Right lobe of liver (tissue), 6 donors: ENCODE measurements at places on chromosomes 7 and 10. TPM values are rescaled to one million over a fixed set of nuclear protein-coding genes. Genes with fewer than 3 reads are reported as not detected.
A peak's percentile ranks its signal among the peaks of the same experiment; 100 is the strongest.

Gene SLC29A4
- total RNA-seq, result 7.7 TPM

GRCh38 chr7:132349075-132349474, 227.2 kb downstream of the PLXNA4 start:
- no peak overlapping the region for H3K27ac ChIP-seq
- H3K4me1 ChIP-seq, result no peaks in the 10 kb centered on the region
- H3K27me3 ChIP-seq, result no peaks in the 10 kb centered on the region
- no peak for DNase-seq
- no peaks in the 10 kb centered on the region for H3K36me3 ChIP-seq
- no peak overlapping the region for H3K4me3 ChIP-seq

DNA sequence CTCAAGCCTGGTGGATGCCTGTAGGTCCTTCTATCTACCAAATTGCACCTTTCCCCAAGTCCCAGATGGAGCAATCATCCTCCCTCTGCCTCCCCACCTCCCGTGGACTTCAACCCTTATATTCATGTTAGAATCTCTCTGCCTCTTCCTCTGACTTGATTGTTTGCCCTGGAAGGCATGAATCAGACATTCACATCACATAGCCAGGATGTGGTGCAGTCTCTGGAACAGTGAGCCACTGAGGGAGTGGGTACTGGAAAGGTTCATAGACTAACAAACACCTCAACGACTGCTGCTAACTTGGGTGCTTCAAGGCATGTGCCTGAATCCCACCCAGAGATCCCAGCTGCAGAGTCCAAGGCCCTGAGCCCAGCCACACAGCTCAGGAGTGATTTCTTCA, 494.0 kb downstream of the TNS3 start:
- DNase-seq, result no peak
- H3K36me3 ChIP-seq, result no peaks in the 10 kb centered on the region
- H3K27me3 ChIP-seq, result no peaks in the 10 kb centered on the region
- H3K4me3 ChIP-seq, result no peak overlapping the region

- DNase-seq, result no peak
- H3K36me3 ChIP-seq, result no peaks in the 10 kb centered on the region
- no peak overlapping the region for H3K4me3 ChIP-seq
- H3K27ac ChIP-seq, result no peak overlapping the region
- no peaks in the 10 kb centered on the region for H3K27me3 ChIP-seq
Measured at GRCh38 chr10:33913194-33913593, 578.7 kb upstream of the NRP1 start.

- no peaks in the 10 kb centered on the region for H3K27me3 ChIP-seq
- H3K4me3 ChIP-seq, result no peak overlapping the region
- H3K4me1 ChIP-seq, result no peaks in the 10 kb centered on the region
- no peak overlapping the region for H3K27ac ChIP-seq
- no peak for DNase-seq
Measured at GRCh38 chr7:417973-418601, 101.6 kb downstream of the PDGFA start.

DNA sequence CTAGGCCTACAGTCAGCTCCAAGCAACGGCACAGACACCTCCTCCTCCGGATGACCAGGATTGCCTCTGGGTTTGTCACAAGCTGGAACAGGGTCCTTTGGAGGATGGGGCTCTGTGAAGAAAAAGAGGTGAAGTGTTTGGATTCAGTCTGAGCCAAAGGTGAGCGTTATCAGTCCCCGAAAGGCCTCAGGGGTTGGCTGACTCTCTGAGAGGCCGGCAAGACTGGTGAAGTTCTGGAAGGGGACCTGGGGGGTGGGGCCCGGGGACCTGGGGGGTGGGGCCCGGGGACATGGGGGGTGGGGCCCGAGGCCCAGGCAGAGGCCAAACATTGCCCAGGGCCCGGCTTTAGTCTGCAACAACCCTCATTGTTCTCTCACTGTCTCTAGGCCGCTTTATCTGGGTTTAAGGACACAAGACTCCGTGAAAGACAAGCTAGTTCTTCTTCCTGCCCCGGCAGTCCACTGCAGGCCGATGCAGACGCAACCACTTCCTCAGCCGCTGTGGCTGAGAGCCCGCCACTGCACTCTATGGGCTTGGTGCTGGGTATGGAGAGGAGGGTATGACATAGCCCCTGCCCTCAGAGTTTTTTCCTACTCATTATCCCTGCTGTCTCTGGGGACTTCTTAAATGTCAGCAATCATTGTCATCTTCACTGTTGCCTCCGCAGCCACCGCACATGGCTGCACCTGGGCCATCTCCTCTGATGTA, 27.4 kb upstream of the PSAP start:
- DNase-seq, result no peak

Gene PRTFDC1
- total RNA-seq, result not detected

- peak; percentile 18 for DNase-seq
- no peak overlapping the region for H3K27ac ChIP-seq
- H3K4me3 ChIP-seq, result no peak overlapping the region
- H3K36me3 ChIP-seq, result no peaks in the 10 kb centered on the region
- no peaks in the 10 kb centered on the region for H3K4me1 ChIP-seq
Measured at GRCh38 chr7:151177310-151177709, 9.7 kb downstream of the ASB10 start.

DNA sequence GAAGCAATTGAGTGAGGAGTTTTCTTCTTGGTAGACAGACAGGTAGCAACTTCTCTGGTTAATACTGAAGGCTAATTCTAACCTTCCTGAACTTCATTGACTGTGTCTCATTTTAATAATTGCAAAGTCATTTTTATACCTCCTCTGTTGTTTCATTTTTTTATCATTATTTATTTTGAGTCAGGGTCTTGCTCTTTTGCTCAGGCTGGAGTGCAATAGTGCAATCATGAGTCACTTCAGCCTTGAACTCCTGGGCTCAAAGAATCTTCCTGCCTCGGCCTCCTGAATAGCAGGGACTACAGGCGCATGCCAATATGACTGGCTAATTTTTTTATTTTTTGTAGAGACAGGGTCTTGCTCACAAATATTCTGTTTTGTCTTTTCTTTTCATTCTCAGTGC, 45.4 kb downstream of the APBB1IP start:
- H3K36me3 ChIP-seq, result no peaks in the 10 kb centered on the region
- H3K4me3 ChIP-seq, result no peak overlapping the region
- H3K4me1 ChIP-seq, result no peaks in the 10 kb centered on the region
- no peaks in the 10 kb centered on the region for H3K27me3 ChIP-seq
